COR-L47 (cell line): ENCODE measurements at places on chromosomes 12 and 14.
A peak's percentile ranks its signal among the peaks of the same experiment; 100 is the strongest.

- no peak for DNase-seq
Observed at GRCh38 chr14:34539407-34540180, at the start of gene EAPP. Gene EAPP (minus strand): TSS chr14:34539701. CDS start chr14:34539628, 73 bp downstream.

- no peak for DNase-seq
Observed at GRCh38 chr14:100748944-100749343, 22.3 kb downstream of the DLK1 start.

GRCh38 chr12:119440803-119441360 lies 106.4 kb downstream of the CCDC60 start:
- DNase-seq: peak; percentile 55

GRCh38 chr14:62187265-62187664 lies 425.0 kb downstream of the SNAPC1 start:
- no peak for DNase-seq

DNA sequence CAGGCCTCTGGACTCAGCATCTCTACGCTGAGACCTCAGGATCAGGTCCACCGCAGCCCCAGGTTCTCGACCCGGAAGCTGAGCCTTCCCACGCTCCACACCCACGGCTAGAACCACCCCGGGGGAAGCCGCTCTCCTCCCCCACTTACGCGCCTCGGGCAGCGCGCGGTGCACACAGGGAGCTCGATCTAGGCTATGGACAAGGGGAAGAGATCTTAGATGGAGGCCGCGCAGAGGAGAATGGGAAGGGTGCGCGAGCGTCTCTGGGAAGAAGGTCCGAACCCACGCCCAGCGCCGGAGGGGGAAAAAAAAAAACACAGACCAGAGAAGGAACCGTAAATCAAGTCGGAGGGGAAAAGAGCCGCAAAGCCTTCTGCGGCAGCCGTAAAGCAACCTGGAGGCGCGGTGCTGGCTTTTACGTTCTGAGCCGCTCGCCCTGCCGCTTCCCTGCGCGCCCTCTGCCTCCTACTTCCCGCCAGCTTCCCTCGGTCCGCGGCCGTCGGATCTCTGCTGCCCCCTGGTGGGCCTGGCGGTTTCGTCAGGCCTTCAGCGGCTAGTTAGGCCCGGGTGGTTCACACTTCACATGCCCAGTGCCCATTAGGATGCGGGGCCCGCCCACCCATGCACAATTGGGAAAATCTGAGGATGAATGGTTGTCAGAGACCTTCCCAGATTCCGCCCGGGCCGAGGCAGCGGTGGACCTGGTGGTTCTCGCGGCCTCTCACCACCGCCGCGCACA lies at the start of gene RAD52:
Gene RAD52 (minus strand): TSS at position 242 of the 739 bp plus-strand sequence. CDS start 16,636 bp downstream, outside the sequence.
- peak; percentile 99 for DNase-seq
